ENCODE measurements at places on chromosomes 6 and 20. TPM values are rescaled to one million over a fixed set of nuclear protein-coding genes. Genes with fewer than 3 reads are reported as not detected.

GRCh38 chr20:62898970-62899632, 27.2 kb downstream of the DIDO1 start:
- DNase-seq: no peak

DNA sequence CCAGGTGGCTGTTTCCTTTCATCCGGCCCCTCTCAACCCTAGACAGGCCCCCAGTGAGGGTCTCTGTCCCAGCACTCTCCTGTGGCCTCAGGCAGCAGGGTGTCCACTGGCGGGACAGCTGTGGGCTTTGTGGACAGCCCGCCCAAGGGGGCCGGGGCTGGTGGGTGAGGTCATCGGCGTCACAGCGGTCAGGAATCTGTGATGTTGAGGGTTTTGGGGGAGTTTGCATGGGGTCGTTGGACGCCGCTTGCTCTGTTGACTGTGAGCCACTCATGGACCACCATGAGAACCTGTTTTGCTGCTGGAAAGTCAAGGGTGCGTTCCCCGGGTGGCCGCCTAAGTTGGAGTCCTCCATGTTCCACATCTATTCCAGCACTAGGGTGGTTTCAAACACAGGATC, 146.4 kb downstream of the DTNBP1 start:
- no peak for DNase-seq

DNA sequence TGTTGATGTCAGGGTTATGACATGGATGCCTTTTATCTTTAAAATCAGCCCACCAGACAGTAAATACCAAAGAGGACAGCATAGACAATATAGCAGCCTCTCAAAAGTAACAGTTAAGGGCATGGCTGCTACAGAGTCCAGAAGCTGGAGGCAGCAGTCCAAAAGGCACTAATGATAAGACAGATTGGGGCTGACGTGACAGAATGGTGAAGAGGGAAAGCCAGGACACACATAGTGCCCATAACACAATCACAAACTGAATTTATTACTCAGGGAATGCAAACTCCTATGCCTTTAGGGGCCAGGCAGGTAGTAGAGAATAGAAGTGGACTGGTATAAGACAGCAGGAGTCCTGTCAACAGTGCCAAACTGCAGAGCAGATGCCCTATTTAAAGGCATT, 40.7 kb downstream of the TP53INP2 start:
- no peak for DNase-seq

- no peak for DNase-seq
Measured at GRCh38 chr6:91097364-91097763, 510.5 kb upstream of the MAP3K7 start.

GRCh38 chr6:168097621-168098430, 18.8 kb upstream of the FRMD1 start:
- DNase-seq: no peak

GRCh38 chr20:2331106-2331505, 35.3 kb downstream of the TGM3 start:
- DNase-seq: no peak

DNA sequence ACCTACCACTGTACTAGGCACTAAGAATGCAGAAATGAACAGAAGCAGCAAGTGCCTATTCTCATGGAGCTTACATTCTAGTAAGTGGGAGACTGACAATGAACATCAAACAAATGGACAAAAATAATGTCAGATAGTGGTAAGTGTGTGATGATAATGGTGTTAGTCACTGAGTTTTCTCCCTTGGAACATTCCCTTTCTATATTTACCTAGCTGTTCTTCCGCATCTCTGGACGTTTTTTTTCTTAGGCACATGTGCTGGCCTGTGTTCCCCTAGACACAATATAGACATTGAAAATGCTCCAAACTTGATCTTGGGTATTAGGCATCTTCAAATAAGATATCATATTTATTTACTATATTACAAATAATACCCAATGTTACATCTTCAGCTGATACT, 218.1 kb upstream of the GJE1 start:
- DNase-seq: no peak

The C20orf202 gene
- not detected for total RNA-seq

The C6orf15 gene
- not detected for total RNA-seq

The CITED2 gene
- total RNA-seq: 31.2 TPM

The DZANK1 gene
- total RNA-seq: 0.66 TPM

The GPR63 gene
- 2.4 TPM for total RNA-seq

The ACTL10 gene
- not detected for total RNA-seq

The MMS22L gene
- 21.7 TPM for total RNA-seq
